ENCODE measurements at places on chromosomes 13 and 19.

DNA sequence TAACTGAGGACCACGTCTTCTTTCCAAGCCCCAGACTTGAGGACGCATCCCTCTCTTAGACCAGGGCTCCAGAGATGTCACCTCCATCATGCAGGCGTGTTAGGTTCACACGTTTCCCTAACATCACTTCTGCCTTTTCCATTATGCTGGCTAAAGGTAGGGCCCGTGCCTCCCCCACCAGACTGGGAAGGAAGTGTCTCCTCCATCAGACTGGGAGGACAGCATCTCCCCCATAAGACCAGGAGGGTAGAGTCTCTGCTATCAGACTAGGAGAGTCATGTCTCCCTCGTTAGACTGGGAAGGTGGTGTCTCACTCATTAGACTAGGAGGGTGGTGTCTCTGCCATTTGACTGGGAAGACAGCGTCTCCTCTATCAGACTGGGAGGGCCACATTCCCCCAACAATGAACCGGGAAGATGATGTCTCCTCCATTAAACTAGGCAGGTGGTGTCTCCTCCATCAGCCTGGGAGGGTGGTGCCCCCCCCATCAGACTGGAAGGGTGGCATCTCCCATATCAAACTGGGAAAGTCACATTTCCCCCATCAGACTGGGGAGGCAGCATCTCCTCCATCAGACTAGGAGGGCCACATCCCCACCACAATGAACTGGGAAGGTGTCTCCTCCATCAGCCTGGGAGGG lies 18.1 kb upstream of the SPC24 start:
- no peak for DNase-seq

GRCh38 chr19:35991731-35992450 lies 3.1 kb upstream of the SDHAF1 start:
- DNase-seq = no peak

DNA sequence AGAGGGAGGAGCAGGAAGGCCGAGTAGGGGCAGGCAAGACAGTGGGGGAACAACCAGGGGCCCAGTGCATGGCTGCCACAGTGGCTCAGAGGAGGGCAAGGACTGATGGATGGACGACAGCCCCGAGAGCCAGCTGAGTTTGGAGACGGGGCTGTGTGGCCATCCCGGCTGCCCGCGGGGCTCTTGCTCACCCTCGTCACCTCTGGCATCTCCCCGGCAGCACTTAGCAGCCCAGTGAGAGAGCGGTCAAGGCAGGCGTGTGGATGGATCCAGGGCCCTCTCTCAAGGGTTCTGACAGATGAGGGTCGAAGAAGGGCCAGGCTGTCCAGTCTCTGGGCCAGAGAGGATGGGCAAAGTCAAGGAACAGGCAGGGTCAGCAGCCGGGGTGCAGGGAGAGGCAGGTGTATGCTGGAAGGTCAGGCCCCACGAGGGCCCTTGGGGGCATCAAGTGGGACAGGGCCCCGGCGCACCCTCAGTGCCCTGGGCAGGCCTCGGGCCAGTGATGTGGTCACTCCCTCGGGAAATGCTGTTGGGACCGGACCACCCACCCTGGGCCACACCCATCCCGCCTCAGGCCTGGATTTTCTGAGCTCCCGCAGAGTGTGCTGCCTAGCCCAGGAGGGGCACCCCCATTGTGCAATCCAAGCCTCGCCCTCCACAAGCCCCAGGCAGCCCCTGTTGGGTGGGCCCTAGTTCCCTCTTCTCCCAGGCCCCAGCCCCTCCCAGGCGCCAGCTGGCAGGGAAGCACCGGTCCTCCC lies 56.4 kb upstream of the TPM4 start:
- DNase-seq = no peak

GRCh38 chr13:38656699-38657098 lies 30.2 kb upstream of the FREM2 start:
- no peak for DNase-seq

DNA sequence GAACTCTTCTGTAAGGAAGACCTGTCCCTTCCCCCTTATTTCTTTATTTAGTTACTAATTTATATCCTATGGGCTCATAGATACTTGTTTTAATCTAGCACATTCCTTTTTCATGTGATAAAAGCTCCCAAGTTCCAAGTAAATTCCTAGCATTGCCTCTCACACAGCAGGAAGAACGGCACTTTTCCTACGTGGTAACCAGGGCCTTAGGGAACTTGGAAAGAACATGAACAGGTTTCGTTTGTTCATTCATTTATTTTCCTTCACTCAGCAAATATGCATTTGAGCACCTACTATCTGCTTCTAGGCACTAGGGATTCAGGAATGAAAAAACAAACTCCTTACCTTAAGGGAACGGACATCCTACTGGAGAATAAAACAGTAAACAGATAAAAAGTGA lies 125.1 kb downstream of the SIPA1L3 start:
- DNase-seq = no peak

DNA sequence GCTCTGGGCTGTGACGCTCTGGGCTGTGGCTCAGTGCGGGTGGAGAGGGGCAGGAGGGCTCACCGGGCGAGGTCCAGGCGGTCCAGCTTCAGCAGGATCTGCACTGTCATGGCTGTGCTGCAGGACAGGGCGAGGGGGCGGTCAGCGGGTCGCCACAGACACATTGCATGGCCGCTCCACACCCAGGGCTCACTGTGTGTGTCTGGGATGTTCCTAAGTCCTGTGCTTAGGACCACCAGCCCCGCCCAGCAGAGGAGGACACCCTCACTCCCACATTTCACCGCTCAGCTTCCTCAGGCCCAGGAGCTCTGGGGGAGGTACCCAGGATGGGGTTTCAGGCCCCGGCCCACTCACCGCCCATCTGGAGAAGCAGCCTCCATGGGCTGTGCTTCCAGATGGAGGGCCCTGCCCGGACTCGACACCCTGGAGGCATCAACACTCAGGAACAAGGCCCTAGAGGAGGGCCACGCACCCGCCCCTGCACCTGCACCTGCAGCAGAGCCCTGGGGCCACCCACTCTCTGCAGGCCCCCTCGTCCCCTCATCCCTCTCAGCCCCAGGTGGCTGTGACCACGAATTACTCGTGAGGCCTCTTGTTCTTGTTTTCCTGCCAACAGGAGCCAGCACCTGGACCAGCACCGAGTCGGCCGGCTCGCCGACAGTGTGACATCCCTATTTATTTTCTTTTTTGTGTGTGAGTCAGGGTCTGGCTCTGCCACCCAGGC lies 9.7 kb upstream of the CERS1 start:
- no peak for DNase-seq

GRCh38 chr19:54530866-54531265 lies 28.2 kb downstream of the LAIR2 start:
- DNase-seq = no peak

- DNase-seq = no peak
Measured at GRCh38 chr13:95530178-95530577, 22.3 kb upstream of the CLDN10 start.

DNA sequence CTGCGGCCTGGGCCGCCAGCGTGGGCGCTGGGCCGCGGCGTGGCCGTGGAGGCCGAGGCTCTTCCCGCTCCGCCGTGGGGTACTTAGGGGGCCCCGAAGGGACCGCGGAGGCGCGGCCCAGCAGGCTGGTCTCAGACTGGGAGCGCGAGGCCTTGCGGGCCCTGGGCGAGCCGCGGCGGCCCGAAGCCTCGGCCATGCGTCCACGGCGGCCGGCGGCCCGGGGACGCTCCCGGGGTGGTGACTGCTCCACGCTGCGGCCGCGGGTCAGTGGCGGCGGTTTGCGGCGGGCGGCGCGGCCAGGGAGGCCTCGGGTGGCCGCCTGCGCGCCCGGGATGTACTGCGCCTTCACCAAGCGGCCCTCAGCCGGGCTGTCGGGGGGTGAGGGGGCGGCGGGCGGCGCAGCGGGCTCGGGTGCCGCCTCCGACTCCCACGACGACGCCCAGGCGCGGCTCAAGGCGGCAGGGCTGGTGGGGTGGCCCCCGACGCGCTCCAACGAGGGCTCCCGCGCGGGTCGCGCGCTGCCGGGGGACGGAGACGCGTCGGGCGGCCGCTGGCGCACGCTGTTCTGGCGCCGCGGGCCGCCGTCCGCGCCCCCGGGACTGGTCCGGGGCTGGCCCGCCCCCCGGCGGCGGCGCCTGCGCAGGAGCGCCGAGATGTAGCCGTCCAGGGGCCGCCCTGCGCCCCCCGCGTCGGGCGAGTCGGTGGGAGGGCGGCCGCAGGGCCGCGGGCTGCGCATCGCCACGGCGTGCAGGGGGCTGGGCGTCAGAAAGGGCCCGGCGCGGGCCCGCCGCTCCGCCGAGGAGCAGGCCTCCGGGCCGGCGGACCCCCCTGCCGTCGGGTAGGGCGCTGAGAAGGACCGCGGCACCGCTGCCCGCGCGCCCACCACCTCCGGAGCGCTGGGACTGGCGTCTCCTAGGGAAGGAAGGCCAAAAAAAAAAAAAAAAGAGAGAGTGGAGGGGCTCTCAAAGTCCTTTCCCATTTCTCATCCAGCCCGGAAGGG lies 11.7 kb downstream of the DACT3 start:
- no peak for DNase-seq

DNA sequence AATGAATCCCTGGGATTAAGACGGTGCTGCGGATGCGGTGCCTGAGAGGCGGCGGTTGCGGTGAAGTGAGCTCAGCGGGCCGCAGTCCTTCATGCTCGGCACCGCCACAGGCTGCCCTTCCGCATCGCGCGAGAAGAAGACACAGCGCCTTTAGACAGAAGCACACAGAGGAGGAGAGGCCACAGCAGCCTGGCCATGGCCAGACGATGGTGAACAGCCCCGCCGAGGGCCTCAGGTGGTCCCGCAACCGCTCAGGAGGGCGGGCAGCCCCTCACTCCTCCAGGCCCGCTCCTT lies 459.2 kb downstream of the MYO16 start:
- no peak for DNase-seq

GRCh38 chr19:44662691-44663385 lies 8.4 kb upstream of the CEACAM19 start:
- no peak for DNase-seq

- DNase-seq = no peak
Measured at GRCh38 chr13:104872153-104872552, 1663.3 kb downstream of the EFNB2 start.

DNA sequence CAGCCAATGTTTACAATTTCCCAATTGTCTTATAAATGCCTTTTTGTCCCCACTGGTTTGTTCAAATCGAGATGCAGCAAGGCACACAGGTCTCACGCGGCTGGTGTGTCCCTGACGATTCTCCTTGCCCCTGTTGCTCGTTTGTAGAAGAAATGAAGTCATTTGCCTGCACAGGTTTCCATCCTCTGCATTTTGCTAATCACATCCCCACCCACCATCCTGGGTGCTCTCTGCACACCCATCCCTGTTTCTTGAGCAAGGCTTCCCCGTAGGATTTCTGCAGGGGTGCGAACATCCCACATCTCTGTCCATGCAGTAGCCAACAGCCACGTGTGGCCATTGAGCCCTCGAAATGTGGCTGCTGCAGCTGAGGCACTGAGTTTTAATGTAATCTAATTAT lies 59.8 kb upstream of the SOX1 start:
- DNase-seq = no peak

- DNase-seq = no peak
Measured at GRCh38 chr19:31963746-31964145, 381.7 kb upstream of the ZNF507 start.

- DNase-seq = no peak
Measured at GRCh38 chr13:97198753-97199152, 23.4 kb upstream of the MBNL2 start.

- no peak for DNase-seq
Measured at GRCh38 chr19:55306712-55307111, 18.4 kb downstream of the TMEM150B start.

- DNase-seq = no peak
Measured at GRCh38 chr19:6801485-6802086, 29.1 kb downstream of the VAV1 start.

GRCh38 chr19:52896431-52897137 lies 851 bp downstream of the ZNF320 start:
- no peak for DNase-seq

- DNase-seq = no peak
Measured at GRCh38 chr19:35216016-35216832, 12.3 kb downstream of the FAM187B start.

DNA sequence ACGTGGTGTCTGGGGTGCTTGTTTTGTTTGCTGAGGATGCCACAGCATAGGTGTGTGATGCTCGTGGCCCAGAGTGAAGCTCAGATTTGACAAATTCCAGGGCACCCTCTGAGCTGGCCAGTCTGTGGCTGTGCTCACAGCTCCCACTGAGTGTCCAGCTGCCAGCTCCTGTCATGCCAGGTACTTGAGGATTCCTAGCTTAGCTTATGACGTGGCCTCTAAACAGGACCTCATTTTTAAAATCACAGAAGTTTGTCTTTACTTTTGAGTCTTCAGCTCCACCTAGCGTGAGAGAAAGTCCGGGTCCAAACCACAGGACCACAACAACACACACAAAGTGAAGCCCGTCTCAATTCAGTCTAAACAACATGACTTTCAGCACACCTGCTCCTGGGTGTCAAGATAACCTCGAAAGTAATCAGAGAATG lies 117.3 kb downstream of the RAB20 start:
- DNase-seq = no peak

GRCh38 chr13:88217372-88217771 lies 546.2 kb downstream of the SLITRK5 start:
- no peak for DNase-seq

DNA sequence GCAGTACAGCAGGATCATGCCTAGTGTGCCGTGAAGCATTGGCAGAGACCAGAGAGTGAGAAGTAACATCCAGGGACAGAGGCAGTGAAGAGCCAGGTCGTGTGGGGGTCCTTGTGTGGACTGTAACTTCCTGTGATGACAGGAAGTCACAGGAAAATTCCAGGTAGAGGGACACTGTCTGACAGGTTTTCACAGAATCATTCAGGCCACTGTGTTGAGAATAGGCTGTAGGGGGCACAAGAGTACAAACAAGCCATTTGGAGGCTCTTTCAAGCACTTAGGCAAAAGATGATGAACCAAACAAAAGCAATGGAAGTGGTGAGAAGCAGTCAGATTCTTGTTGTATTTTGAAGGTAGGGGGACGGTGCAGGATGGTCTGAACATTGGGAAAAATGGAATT lies 46.4 kb downstream of the N4BP2L1 start:
- DNase-seq = no peak

DNA sequence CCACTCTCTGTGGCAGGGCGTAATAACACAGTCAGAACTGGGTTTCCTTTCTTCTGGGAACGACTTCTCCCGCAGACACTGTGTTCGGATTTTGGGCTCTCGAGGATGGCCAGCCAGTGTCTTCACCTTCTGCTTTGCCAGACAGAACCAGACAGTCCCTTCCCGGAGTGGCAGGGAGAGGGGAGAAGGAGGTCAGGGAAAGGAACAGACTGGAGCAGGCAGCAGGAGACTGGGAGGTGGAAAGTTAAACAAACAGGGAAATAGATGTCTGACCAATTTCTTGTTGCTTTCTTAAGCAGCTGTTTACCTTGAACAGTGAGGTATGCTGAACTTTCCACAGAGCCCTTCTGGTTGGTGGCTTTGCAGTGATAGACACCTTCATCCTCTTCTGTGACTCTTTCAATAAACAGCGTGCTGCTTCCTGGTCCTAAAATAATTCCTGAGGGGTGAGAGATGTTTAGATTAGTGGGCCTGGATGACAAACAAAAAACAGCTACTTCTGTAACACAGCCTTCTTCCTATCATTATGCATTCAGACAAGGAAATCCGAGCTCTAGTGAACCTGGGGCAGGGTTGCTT lies 137.6 kb downstream of the FLT1 start:
- no peak for DNase-seq

DNA sequence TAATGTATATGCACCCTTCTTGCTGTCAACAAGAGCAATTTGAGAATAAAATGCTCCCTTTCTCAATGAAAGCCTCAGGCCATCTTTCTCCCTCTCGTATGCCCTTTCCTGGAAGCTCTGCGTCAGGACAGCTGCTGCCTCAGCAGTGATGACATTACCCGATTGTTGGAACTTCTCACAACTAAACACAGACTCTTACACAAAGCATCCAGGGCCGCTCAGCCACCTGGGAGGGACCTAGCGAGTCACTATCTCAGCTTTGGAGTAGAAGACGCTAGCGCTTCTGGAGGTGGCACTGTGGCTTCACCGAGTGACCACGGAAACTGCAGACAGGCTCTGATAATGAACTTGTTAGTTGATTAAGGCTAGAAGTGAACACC lies 153.2 kb upstream of the SOX1 start:
- DNase-seq = no peak
